ENCODE measurements at places on chromosomes 7 and 10.

GRCh38 chr10:133324857-133325260 lies 11.8 kb downstream of the CALY start:
- no peak for DNase-seq

GRCh38 chr10:105793071-105793470 lies 1152.0 kb downstream of the SORCS3 start:
- no peak for DNase-seq

DNA sequence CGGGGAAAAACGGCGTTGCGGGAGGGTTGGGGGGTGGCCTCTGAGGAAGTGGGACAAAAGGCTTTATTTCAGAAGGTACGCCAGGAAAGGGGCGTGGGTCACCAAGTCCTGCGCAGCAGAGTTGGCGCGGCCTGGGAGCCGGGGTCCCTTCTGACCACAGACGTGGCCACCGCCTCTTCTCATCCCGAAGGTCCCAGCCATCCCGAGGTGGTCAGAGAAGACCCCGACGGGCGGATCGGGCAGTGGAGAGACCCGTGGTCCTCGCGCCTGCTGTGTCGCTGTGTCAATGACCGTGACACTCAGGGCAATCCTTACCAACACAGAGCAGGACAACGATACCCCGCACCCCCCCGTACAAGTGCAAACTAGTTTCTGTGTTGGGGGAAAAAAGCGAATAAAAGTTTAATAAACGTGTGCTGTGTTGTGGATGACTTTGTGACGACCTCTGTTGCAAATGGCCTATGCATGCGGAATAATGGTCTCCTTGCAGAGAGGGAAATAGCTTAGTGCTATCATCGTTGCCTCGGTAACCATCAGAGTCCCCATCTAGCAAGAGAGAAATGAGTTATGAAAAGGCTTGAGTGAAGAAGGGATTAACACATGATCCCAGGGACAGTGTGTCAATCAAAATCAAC lies 19.4 kb upstream of the GATA3 start:
- no peak for DNase-seq

GRCh38 chr7:157568770-157569584 lies 232.2 kb downstream of the DNAJB6 start:
- DNase-seq = no peak

GRCh38 chr10:33869481-33869880 lies 535.0 kb upstream of the NRP1 start:
- no peak for DNase-seq

- no peak for DNase-seq
Measured at GRCh38 chr7:113087071-113087998, 708 bp upstream of the GPR85 start.

DNA sequence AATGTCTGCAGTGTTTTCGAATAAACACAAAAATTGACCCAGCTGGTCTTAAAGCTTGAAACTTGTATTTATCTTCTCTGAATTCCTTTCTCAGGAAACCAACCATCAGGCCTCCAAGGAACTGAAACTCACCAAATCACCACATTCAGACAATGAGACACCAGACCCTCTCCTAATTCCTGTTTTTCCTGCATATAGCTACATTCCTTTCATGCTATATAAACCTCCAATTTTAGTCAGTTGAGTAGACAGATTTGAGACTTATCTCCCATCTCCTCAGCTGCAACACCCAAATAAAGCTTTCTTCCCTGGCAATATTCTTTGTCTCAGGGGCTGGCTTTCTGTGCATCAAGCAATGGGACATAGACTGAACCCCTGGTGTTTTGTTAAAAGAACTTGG lies 317.0 kb downstream of the CACNA2D1 start:
- DNase-seq = no peak

DNA sequence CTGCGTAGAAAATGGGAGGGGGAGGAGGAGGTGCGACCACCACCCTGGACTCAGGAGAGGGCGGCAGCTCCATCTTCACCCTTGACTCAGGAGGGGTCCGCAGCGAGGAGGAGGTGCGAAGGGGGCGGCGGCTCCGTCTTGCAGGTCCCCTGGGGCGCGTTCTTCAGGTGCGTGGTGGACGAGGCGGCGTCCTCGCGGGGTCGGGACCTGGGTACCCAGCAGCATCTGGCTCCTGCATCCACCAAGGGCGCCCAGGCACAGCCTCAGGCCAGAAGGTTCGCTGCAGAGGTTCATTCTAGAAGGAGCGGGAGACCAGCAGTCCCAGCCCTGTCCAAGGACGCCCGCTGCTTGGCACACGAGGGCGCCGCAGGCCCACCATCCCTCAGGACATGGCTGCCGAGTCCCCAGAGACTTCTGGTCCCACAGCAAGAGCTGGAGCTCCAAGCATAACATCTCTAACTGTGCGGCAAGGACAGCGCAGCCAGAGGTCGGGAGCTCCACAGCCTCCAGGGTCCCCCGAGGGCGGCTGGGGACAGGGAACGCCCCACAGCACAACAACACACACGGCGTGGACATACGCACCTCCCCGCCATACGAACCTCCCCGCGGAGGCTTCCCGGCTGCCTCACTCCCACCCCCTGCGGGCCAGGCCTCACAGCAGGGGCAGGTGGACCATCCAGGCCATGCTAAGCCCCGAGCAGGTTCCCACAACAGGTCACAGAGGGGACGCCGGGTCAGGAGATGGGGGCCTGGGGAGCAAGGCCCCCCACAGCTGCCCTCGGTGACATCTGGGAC lies 16.8 kb upstream of the DPYSL4 start:
- no peak for DNase-seq

GRCh38 chr7:94391726-94392392 lies 2.8 kb upstream of the COL1A2 start:
- no peak for DNase-seq

DNA sequence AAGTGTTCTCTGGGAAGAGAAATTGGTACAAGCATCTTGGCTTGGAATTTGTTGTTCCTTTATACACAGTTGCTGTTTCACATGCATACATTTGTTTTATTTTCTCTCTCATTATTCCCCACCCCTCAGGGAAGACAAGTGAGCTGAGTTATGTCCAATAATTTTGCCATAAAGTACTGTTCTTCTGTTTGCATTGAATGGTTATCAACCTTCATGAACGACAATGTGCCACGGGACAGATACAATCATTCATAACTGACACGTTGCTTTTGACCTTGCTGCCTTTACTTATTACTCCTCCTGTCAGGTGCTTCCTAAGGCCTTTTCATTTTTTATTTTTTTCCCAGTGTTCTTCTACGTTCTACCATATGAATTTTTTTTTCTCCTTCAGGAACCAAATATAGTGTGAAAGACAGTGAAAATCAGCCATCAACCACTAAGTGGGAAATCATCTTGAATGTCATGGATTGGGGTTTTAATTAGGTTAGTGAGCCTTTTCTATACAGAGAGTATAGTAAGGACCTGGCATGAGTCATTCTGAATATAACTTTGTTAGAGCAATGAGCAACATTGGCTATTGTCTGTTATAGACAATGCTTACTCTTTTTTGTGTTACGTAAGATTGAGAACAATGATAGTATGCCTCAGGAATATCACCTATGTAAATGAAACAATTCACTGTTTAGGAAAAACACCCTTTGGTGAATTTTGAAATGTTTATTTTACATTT lies 383.2 kb downstream of the MALRD1 start:
- DNase-seq = no peak

DNA sequence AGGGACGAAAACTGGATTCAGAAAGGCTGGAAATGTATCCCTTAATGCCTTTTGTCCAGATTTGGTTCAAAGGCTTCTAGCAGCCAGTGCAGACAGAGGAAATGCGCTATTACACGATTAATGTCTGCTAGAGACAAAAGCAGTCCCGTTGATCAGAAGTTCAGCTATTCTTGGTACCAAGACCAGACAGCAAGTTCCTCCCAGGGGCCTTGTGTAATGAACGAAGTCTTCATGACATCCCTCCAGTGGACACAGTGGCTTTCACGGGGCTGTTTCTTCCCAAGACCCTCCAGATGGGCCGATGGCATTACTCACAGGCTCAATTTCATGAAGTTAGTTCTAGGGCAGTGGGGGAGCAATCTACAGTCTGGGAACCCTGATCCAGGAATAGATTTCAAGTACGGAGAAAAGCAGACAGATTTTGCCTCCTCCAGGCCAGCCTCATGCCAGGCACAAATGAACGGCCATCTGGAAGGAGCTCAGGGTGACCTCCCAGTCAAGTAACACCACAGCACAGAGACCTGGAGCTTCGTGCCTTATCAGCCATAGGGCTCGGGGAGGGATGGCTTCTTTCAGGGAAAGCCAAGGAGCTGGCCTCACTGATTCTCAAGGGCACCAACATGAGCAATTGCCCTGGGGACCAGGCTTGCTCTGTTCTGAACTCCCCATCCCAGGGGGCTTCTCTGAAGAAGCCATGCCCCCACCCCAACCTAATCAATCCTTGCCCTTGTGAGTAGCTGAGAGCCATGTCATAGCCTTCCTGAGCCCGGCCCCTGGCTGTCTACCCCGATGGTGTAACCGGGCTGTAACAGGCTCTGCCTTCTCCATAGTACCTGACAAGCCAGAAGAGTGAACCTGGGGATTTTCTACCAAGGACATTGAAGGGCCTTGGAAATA lies 101.1 kb downstream of the PRKAG2 start:
- DNase-seq = no peak

DNA sequence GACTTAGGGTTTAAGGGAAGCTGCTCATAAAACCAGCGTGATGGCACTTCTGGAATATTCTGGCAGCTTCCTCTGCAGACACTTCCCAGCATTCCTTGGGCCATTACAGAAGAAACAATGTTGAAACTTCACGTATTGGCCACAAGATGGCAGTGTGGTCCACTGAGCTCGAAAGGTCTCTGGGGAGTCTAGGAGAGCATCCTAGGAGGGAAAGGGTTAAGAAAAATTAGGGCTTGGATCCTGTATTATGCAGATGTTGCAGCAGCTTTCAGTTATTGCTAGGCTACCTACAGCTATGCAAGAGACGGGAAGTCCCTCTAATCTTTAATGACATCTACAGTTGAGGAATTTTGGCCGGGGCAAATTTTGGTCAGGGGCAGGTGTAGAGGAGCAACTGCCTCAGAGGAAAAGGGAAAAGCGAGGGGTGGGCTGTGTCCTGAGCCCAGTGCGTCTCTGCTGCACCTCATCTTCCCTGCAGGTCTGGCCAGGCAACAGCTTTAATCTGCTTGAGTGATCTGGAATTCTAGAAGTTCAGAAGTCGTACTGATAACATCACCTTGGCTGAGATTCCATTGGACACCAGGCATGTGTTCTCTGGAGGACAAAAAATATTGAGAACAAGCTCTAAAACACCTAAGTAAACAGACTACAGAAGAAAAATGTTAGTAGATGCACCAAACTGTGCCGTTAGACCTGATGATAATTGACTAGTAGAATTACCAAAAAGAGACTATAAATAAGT lies 220.8 kb upstream of the PRSS58 start:
- DNase-seq = peak; percentile 58

DNA sequence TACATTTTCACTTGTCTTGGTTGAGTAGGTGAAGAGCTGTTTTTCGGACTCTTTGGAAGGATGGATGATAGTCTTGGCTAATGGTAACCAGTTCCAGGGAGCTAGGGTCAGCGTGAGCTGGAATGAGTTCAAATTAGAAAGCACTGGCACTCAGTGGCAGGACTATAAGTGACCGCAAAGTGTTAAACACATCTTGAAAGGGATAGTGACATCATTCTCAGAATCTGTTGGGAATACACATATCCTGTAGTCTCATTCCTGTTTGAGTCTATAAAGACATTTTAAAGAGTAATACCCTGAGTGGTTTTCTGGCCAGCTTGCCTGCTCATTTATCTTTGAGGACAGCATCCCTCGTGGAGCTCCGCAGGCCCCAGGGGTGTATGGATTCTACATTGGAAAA lies 56.7 kb upstream of the TMEM248 start:
- no peak for DNase-seq

DNA sequence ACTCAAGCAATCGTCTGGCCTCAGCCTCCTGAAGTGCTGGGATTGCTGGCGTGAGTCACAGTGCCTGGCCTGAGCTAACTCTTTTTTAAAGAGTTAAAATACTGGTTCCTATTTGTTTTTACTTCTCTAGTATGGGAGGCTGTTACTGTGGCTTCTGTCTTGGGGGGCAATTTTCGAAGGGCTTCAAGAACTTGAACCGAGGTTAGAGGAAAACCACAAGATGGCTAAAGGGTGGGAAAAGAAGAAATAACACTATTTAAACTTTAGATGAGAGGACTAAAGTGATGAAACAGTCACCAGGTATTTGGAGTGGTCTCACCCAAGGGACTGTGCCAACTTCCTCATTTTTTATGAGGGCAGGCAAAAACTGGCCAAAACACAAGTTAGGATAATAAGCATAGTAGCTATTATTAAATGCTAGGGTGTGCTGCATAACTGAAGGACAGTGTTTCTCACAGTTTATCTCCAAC lies 17.8 kb downstream of the MET start:
- no peak for DNase-seq

DNA sequence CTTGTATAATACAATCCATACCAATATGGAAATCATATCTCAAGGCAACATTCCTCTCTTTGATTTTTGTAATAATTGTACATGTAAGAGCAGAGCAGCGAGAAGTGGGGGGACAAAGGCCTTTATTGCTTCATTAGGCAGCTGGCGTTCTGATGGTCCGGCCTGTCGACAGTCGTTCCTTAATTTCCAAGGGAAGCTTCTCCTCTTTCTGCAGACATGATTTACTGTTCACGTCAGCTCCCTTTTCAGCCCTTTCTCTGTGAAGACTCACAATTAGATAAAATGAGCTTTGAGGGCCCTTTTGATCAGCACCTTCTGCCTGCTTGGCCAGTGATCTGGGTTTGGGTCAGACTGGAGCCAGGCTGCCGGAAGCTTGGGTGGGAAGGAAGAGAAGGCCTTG lies 65.6 kb upstream of the CTBP2 start:
- no peak for DNase-seq

DNA sequence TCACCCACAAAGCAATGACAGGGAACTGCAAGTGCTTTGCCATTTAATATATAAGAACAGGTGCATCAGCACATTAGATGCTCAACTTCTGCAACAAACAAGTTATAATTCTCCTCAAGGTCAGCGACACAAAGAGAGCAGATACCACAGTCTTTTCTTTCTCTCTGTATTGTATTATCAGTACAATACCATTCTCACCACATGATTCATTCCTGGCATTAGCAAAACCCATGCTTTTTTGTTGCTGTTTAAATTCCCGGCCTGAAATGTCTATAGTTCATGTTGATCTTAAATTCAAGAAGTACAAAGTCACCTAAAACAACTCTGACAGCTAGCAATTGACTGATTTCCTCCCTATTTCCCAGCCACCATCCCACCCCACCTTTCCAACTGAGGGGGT lies 111.8 kb upstream of the FEZF1 start:
- DNase-seq = no peak

GRCh38 chr10:571688-572451 lies 117.6 kb downstream of the DIP2C start:
- no peak for DNase-seq

GRCh38 chr10:102935939-102936605 lies 18.0 kb downstream of the CNNM2 start:
- no peak for DNase-seq

DNA sequence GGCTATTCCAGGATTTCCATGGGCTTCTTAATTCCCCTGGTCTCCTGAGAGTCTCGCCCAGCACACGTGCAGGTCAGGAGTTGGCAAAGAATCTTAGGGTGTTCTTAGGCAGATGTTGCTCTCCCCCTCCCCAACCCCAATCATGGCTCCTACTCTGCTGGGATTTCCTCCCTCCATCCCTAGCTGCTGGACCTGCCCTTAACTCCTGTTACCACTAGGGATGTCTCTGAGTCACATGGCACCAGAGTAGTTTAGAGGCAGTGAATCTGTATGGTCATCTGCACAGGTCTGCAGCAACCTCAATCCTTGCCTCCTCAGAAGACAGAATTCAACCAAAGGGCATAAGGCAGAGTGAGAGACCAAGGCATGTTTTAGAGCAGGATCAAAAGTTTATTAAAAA lies 51.8 kb upstream of the CHST3 start:
- DNase-seq = no peak
